HEK293T (cell line): ENCODE measurements at places on chromosomes 2 and 18.

DNA sequence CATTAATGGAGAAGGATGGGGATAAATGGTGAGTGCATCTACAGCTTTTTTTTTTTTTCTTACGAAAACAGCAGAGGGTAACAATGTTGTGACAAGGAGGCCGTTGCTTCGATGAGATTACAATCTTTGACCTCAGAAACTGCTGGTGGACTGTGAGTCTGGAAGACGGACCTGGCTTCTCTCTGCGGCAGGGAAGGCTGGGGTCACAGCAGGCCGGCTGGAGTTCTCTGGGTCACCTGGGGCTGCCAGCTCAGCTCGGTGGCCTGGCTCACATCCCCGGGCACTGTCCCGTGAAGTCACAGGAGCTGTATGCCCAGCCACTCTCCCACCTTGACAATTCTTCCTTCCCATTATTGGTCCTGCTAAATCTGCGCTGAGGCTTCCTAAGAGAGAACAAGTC, 160.8 kb downstream of the ACKR3 start:
- no peak for DNase-seq

DNA sequence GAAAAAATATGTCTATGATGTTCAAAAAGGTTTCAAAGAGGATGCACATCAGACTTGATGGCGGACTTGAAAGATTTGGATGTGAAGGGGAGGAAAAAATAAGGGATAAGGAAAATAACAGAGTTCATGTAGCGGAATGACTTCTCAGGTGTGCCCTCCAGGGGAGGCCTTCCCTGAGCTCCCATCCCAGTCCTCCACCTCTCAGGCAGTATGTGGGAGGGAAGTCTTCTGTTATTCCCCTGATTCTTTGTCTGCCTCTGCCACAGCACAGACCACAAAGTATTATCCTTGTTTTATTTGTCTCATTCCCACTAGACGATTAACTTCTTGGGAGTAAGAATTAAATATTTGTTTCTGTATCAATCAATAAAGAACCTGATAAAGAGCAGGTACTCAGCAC, 17.7 kb downstream of the COL5A2 start:
- no peak for DNase-seq

DNA sequence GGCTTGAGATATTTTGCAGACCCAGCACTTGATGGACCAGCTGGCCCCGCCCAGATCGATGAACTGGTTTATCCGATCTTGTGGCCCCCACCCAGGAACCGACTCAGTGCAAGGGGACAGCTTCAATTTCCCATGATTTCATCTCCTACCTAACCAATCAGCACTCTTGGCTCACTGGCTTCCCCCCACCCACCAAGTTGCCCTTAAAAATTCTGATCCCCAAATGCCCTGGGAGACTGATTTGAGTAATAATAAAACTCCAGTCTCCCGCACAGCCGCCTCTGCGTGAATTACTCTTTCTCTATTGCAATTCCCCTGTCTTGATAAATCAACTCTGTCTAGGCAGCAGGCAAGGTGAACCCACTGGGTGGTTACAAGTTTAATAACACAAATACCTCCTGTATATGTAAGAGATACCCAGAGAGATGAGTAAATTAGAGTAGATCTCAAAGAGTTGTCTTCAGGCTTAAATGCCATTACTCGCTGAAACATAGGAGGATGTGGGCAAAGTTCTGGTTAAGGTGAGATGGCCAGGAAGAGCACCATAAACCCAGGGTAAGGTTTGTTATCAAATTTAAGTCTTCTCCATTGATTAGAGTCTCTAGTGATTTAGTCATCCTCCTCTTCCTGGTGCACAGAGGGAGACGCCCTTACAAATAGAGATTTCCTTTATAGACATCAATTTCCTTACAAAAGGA, 222.8 kb downstream of the ARL4C start:
- no peak for DNase-seq

GRCh38 chr18:79510046-79510685, 114.4 kb downstream of the NFATC1 start:
- DNase-seq: no peak

DNA sequence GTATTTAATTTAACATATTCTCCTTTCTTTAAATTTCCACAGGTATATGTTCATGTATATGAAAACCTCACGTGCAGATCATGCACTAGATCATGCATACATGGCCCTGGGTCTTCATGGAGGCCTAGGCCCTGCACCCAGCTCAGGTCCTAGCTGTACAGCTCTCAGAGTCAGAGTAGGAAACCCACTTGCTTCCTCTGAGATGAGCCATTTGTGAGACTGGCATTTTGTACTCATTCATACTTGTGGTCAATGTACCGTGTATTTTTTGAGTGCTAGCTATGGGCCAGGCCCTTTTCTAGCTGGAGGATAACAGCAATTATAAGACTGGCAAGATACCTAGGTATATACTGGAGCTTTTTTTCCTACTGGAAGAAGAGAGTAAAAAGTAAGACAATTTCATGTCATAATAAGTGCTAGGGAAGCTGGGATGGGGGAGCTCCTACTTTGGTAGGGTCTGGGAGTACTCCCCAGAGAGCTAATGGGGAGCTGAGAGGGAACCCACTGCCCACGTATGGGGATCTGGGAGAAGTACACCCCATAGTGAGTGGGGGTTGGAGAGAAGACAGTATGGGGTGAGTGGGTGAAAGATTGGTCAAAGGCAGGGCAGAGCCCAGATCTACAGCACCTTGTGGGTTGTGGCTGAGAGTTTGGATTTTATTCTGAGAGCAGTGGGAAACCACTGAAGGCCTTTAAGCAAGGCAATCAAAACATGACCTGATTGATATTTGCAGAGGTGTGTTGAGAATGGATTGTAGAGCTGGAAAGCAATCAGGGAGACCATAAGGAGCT, 72.0 kb downstream of the POLE4 start:
- DNase-seq: no peak

DNA sequence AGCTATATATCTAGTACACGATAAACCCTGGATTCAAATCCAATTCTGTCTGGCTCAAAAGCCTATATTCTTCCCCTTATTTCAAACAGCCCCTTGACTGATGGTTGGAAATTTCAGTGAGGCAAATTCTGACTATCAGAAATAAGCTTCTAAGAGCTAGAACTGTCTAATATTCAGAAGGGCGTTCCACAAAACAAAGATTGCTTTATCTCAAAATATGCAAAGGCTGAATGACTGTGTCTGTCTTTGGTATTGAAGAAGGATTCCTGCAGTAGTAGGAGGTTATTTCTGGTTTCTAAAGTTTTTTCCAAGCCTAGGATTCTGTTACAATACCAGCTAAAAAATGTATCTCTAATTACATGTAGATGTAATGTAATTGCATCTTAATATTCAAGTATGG, 31.1 kb downstream of the DRC1 start:
- DNase-seq: no peak

DNA sequence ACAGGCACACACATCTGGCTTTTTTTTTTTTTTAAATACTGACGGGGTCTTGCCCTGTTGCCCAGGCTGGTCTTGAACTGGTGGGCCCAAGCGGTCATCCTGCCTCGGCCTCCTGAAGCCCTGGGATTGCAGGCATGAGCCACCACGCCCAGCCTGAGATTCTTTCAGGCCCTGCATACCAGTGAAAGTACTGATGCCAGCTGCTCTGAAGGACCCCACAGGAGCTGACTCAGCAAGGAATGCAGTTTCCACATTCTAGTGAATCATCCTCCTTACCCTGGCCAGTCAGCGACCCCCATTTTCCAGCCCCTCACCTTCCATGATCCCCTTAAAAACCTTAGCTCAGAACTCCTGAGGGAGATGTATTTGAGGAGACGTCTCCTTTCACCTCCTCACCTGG, 5.8 kb upstream of the DTYMK start:
- DNase-seq: no peak

GRCh38 chr2:197891897-197892442, 87.6 kb downstream of the PLCL1 start:
- no peak for DNase-seq

DNA sequence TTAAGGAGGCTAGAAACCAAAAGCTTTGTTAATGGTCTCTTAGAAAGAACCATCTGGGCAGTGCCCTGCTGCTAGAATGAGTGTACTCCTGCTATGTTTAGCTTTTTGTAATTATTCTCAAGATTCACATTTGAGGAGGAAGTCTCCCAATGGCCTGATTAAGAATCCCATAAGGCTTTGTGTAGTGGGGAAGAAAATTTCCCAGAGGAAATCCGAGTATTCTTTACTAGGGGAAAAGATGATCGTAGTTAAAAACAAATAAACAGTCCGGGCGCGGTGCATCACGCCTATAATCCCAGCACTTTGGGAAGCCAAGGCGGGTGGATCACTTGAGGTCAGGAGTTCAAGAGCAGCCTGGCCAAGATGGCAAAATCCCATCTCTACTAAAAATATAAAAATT, 117.9 kb downstream of the PTRHD1 start:
- no peak for DNase-seq

DNA sequence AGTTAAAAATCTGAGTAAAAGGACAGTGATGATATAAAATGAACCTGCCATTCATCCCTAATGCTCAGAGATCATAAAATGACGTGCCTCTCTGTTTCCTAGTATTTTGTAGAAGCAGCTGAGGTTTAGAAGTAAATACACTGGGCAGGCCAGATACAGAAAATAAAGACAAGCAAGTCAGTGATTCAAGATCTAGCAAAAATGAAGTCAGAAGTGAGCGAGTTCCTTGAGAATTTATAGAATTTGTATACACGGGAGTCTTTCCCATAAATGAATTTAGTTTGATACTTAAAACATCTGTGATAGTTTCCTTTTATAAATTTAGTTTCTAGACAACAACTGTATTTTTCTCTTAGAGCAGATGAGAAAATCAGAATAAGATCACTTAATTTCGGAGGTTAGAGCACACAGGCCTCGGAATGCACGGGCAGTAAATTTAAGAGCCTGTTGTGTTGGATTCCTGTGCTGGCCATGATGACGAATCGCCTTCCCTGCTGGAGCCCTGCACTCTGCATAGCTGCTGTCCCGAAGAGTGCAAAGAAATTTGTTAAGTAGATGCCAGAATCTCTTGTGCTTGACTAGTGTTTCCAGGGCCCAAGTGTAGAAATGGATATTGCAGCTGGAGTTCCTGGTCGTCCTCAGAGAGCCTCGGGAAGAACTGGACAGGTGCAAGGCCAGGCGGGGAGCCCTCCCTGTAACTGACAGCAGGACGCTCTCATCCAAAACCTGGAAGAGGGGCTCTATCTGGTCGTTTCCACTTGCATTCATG, 83.7 kb upstream of the RBM44 start:
- DNase-seq: no peak

DNA sequence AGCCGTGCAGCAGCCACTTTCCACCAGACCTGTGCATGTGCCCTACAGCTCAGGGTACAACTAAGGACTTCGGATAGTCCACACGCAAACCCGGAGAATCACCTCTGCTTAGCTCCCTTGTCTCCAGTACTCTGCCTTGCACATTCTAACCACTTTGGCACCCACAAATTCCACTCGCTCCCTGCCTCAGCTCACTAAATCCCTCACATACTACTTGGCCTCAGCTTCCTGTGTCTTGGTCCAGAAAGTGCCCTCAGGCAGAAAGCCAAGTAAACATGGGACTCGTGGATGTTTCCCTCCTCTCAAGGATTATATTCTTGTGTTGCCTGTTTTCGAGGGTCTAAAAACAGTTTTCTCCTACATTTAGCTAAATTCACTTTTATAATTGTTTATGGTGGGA, 157.8 kb upstream of the DAPL1 start:
- DNase-seq: no peak

DNA sequence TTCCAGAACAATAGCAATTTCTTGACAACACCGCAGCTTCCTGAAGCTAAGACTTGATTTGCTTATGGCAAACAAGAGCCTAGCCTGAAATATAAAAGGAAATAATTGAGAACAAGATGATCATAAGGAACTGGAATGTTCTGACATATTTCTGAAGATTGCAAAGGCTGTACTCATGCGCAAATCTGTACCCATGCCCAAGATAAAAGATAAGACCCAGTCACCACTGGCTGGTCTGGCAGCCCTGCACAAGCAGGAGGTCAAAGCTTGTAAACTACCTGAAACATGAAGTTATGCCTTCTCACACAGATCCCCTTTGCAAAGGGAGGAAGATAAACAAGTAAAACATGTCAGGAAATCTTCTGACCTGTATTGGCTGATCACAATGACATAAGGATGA, 160.8 kb upstream of the GYPC start:
- DNase-seq: no peak

DNA sequence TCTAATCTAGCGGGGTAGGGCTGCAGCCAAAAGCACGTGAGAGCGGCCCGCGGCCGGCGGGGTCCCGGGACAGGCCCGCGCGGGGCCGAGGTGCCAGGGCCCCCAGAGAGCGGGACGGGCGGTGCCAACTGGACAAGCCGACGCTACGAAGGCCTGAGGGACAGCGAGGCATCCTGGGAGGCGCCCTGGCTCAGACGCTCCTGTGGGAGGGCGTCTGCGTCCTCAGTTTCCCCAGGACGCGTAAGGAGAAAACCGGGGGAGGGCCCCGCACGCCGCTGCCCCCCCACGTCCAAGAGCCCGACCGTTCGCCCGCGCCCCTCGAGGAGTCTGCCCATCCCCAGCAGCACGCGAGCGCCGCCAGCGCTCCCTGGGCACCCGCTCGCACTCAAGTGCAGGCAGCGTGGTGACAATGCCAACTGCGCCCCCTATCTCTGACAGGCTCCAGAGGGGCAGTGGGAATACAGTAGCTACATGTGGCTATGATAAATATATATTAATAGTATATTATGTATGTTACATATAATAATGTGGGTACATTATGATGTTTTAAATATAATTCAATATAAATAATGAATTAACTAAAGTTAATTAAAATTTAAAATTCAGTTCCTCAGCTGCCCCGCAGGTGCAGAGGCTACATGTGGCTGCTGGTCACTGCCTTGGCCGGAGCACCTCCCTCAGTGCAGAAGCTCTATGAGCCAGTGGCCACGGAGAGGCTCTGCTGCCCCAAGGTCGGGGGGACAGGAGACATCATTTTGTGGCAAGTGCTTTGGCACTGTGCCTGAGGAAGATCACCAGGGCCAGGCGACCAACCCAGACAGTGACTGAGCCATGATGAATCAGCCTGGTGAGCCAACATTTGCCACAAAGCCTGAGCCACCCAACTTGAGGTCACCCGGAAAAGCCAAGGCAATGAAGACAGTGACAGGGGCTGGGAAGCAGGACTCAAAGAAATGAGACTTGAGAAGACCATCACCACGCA, 5.5 kb upstream of the SFT2D3 start:
- DNase-seq: no peak

- no peak for DNase-seq
These were observed 108.7 kb upstream of the ATL2 start for GRCh38 chr2:38485734-38486133.

- DNase-seq: no peak
These were observed 36.1 kb upstream of the SPP2 start for GRCh38 chr2:234014427-234014826.

- DNase-seq: no peak
These were observed 223.5 kb downstream of the EIPR1 start for GRCh38 chr2:3154146-3154545.

DNA sequence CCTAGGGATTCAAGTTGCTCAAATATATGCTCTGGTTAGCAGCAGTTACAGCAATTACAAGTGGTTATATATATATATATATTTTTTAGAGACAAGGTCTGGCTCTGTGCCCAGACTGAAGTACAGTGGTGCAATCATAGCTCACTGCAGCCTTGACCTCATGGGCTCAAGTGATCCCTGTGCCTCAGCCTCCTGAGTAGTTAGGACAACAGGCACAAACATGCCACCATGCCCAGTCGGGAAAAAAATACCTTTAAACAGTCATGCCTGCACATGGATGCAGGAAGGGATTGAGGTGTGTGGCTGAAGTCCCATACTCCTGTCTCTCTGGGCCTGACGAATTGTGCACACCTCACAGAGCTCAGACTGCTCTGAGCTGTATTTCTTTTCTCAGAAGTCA, 19.6 kb upstream of the DNAH7 start:
- no peak for DNase-seq

- DNase-seq: no peak
These were observed 27.6 kb upstream of the SSB start for GRCh38 chr2:169771021-169771420.
